Right lobe of liver (tissue), 6 donors: ENCODE measurements at places on chromosomes 4 and X.

DNA sequence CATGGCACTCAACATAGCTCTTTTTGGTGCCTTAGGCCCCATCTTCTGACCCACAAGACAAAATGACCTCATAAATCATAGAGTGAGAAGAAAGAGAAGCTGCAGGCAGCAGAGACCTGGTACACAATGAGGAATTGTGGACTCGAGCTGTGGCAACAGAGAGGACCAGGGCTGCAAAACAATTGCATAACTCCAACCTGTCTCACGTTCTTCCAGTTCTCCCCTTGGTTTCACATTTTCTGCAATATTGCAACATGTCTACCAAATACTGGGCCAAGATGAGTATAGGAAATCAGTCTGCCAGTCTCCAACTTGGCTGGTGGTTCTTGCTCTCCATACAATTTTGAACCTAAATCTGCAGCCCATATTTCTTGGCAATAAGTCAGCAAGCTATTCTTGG, 105.3 kb downstream of the KDR start:
- H3K27me3 ChIP-seq, result no peaks in the 10 kb centered on the region
- no peaks in the 10 kb centered on the region for H3K4me1 ChIP-seq
- H3K36me3 ChIP-seq, result no peaks in the 10 kb centered on the region
- H3K27ac ChIP-seq, result no peak overlapping the region

GRCh38 chr4:189792924-189793618, 147.6 kb upstream of the FRG1 start:
- peaks cover 7% of the 10 kb centered on the region for H3K4me1 ChIP-seq
- H3K27ac ChIP-seq, result no peak overlapping the region
- no peak overlapping the region for H3K4me3 ChIP-seq
- no peaks in the 10 kb centered on the region for H3K27me3 ChIP-seq
- H3K36me3 ChIP-seq, result no peaks in the 10 kb centered on the region

DNA sequence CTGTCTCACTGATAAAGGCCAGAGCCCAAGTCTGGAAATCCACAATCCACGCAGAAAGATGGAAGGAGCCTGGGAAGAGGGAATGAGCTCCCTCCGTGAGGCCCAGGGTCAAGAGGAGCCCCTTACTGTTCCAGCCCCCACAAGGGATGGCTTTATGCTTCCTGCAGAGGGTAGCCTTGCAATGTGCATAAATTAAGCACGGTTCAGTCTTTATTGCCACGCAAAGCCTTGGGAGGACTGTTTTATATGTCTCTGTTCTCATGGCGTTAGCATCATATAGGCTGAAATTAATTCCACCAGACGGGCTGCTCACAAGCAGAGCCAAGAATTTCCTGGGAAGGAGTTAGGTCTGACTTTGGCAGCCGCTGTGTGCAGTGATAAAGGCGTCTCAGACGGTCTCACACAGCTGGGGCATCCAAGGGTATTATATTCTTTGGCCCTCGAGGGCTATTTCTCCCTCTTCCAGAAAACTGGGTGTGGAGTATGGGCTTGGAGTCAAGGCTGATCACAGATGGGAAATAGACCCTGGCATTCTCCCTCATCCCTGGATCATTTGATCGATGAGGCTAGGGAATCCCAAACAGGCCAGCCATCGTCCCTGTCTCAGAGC, 38.5 kb downstream of the CYTL1 start:
- no peak overlapping the region for H3K27ac ChIP-seq
- no peaks in the 10 kb centered on the region for H3K4me1 ChIP-seq
- no peaks in the 10 kb centered on the region for H3K27me3 ChIP-seq
- no peaks in the 10 kb centered on the region for H3K36me3 ChIP-seq
- no peak for DNase-seq

DNA sequence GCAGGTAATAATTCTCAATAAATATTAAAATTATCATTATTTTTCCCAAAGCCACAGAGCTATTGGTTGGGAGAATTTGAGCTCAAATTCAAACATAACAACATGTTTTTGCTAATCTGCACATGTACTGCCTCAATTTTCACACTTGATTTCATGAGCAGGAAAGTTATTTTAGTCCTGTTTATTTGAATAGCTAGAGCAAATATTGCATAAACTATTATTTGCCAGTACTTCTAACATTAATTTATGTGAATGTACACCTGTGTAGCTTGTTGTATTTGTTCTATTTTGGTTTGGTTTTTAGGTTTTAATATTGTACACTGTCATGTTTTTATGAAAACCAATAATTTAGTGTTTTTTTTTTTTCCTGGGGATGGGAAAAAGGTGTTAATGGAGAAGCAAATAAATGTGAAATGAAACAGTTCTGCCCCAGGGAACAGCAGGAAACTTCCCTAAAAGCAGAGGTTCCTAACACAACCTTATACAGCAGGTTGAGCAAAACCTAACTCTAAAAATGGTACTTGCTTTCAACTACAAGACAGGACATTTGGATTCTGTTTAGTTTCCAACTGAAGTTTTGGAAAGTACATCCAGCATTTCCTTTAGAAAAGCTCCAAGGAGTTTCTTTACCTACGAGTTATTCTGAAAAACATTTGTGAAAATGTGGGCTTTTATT, 99.4 kb downstream of the SYNPO2 start:
- no peaks in the 10 kb centered on the region for H3K36me3 ChIP-seq
- H3K4me1 ChIP-seq, result no peaks in the 10 kb centered on the region
- H3K4me3 ChIP-seq, result no peak overlapping the region
- H3K27ac ChIP-seq, result no peak overlapping the region
- DNase-seq, result no peak

GRCh38 chr4:16195209-16195608, 31.1 kb downstream of the TAPT1 start:
- no peak overlapping the region for H3K27ac ChIP-seq
- peaks cover 12% of the 10 kb centered on the region for H3K36me3 ChIP-seq
- no peak overlapping the region for H3K4me3 ChIP-seq
- no peaks in the 10 kb centered on the region for H3K27me3 ChIP-seq
- H3K4me1 ChIP-seq, result no peaks in the 10 kb centered on the region

- no peaks in the 10 kb centered on the region for H3K36me3 ChIP-seq
- H3K27me3 ChIP-seq, result no peaks in the 10 kb centered on the region
- no peak for DNase-seq
Observed at GRCh38 chr4:84790769-84791565, 175.5 kb downstream of the WDFY3 start.

DNA sequence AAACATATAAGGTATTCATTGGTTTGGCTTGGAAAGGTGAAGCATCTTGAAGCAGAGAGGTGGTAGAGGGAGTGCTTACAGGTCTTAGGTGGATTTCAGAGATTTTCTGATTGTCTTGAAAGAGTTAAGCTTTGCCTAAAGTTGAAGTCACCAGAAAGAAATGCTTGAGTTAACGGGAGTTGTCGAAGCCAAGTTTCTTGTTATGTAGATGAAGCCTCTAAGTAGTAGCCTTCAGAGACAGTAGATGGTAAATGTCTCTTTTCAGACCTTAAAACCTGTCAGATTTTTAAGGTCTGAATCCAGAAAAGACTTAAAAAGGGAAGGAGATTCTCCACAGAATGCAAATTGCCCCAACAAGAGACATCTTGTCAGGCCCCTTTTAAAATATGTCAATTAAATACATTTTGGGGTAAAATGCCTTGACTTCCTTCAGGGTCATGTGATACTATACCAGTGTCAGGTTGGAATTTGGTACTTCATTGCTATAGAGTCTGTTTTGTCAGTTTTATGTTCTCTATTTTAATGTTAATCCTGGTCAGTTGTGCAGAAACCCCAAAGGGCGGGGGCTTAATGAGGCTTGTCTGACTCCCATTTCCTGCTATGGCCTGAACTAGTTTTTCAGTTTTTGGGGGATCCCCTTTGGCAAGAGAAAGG, 81.0 kb downstream of the PCDH18 start:
- no peaks in the 10 kb centered on the region for H3K27me3 ChIP-seq
- no peaks in the 10 kb centered on the region for H3K4me1 ChIP-seq
- H3K36me3 ChIP-seq, result no peaks in the 10 kb centered on the region
- no peak for DNase-seq
- no peak overlapping the region for H3K4me3 ChIP-seq
- H3K27ac ChIP-seq, result no peak overlapping the region

DNA sequence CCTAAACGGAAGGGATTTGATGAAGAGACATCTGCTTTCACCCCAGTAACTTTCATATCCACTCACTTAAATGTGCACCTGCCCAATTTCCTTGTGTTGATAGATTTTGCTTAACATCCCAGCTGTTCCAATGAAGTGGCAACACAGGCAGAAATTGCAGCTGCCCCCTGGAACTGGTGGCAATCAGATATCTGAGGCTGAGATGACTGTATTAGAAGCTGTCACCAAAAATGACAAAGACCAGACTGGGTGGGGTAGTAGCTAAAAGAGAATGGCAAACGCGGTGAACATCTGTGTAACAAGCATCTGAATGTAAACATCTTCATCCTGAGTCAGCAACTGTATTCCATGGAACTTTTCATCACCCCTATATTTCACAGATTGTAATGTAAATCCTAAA, 17.1 kb downstream of the GABRA2 start:
- H3K27me3 ChIP-seq, result no peaks in the 10 kb centered on the region
- H3K4me1 ChIP-seq, result no peaks in the 10 kb centered on the region
- no peak for DNase-seq
- H3K36me3 ChIP-seq, result no peaks in the 10 kb centered on the region

DNA sequence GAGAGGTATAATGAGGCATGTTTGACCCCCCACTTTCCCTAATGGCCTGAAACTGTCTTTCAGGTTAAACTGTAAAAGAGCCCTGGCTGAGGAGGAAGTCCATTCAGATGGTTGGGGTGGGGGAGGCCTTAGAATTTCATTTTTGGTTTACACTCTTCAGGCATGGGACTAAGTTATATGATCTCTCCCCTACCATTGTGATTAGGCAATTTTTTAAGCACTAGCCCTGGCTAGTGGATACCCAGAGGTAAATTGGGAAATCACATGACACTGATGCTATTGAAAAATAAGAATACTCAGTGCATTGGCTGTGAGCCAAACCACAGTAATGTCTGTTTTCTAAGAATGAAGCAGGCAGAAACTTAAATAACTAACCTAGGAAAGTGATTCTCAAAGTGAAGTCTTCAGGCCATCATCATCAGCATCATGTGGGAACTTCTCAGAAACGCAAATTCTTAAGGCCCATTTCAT, 149.7 kb downstream of the RRAGB start:
- H3K27ac ChIP-seq, result no peak overlapping the region
- no peak for DNase-seq
- no peaks in the 10 kb centered on the region for H3K36me3 ChIP-seq
- no peaks in the 10 kb centered on the region for H3K4me1 ChIP-seq
- H3K27me3 ChIP-seq, result no peaks in the 10 kb centered on the region

DNA sequence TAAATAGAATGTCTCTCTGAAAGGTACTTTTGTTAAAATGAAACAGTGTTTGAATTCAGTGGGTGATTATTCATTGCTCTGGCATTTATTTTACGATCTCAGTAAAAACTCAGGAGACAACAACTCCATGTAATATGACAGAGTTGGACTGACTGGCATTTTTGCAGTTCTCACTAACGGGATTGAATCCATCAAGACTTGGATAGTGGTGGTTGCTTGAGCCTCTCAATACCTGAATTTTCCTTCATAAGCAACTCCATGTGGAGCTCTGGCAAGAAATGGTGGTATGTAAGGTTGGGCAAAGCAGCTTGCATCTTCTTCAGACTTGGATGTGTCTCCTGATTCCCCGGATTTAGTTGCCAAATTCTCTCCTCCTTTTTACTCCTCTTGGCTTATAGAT, 72.7 kb downstream of the FRMPD4 start:
- H3K27ac ChIP-seq, result no peak overlapping the region
- no peak overlapping the region for H3K4me3 ChIP-seq

GRCh38 chr4:33975995-33976394, 2268.3 kb downstream of the ARAP2 start:
- no peak for DNase-seq
- no peaks in the 10 kb centered on the region for H3K27me3 ChIP-seq
- no peak overlapping the region for H3K4me3 ChIP-seq
- H3K36me3 ChIP-seq, result no peaks in the 10 kb centered on the region

- H3K4me1 ChIP-seq, result no peaks in the 10 kb centered on the region
- no peak for DNase-seq
- H3K27ac ChIP-seq, result no peak overlapping the region
- H3K4me3 ChIP-seq, result no peak overlapping the region
Observed at GRCh38 chrX:49910344-49910743, 12.1 kb upstream of the CLCN5 start.

GRCh38 chrX:85992811-85993229, 54.5 kb downstream of the CHM start:
- no peak for DNase-seq
- no peaks in the 10 kb centered on the region for H3K27me3 ChIP-seq
- no peak overlapping the region for H3K27ac ChIP-seq
- H3K4me1 ChIP-seq, result peaks cover 4% of the 10 kb centered on the region
- H3K36me3 ChIP-seq, result no peaks in the 10 kb centered on the region

DNA sequence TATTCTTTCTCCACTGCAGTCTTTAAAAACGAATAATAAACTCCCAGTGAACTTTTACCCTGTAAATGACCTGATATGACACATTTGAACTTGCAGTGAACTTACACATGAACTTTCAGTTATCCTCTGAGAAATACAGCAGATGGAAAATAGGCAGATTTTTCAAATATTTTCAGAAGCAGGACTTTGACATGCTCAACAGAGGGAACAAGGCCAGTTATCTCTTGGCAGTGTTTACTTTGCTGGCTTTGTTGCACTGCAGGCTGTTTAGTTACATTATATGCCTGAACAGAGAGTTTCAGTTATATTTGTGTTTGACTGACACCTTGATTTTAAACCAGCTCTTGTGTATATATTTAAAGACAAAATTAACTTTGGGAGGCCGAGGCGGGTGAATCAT, 47.6 kb upstream of the FGG start:
- no peak for DNase-seq
- no peaks in the 10 kb centered on the region for H3K36me3 ChIP-seq
- no peaks in the 10 kb centered on the region for H3K4me1 ChIP-seq
- no peak overlapping the region for H3K4me3 ChIP-seq
- no peak overlapping the region for H3K27ac ChIP-seq
- H3K27me3 ChIP-seq, result no peaks in the 10 kb centered on the region

DNA sequence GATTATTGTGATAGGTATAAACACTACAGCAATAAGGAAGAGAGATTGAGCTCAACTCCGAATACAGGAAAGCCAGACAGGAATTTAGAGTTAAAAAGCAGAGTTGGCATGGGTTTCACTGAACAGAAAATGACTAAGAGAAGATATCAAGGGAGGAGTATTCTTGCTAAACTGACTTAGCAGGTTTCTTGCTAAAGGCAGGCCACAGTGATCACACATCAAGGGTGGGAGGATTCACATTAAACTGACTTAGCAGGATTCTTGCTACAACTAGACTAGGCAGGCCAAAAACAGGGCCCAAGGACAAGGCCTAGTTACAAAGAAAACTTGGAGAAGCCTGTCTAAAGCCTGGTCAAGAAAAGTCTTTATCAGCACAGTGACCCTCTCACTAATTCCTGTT, 195.1 kb downstream of the MAGEB5 start:
- H3K27me3 ChIP-seq, result no peaks in the 10 kb centered on the region
- H3K36me3 ChIP-seq, result no peaks in the 10 kb centered on the region
- no peak for DNase-seq
- no peaks in the 10 kb centered on the region for H3K4me1 ChIP-seq

- no peaks in the 10 kb centered on the region for H3K4me1 ChIP-seq
- H3K27me3 ChIP-seq, result no peaks in the 10 kb centered on the region
- no peak overlapping the region for H3K27ac ChIP-seq
- no peak overlapping the region for H3K4me3 ChIP-seq
Observed at GRCh38 chr4:75289914-75290582, 224.2 kb downstream of the RCHY1 start.

GRCh38 chr4:175906384-175906783, 94.3 kb upstream of the GPM6A start:
- H3K27ac ChIP-seq, result no peak overlapping the region
- H3K36me3 ChIP-seq, result no peaks in the 10 kb centered on the region
- H3K4me1 ChIP-seq, result no peaks in the 10 kb centered on the region
- H3K27me3 ChIP-seq, result no peaks in the 10 kb centered on the region
